Activated CD8-positive, alpha-beta T cell treated with anti-CD3 and anti-CD28 coated beads, Interleukin-2, amount 10 ng/mL, durations not matched to agents 7 days and 5 days (primary cell): ENCODE measurements at places on chromosomes 5 and 9. TPM values are rescaled to one million over a fixed set of nuclear protein-coding genes. Genes with fewer than 3 reads are reported as not detected.

DNA sequence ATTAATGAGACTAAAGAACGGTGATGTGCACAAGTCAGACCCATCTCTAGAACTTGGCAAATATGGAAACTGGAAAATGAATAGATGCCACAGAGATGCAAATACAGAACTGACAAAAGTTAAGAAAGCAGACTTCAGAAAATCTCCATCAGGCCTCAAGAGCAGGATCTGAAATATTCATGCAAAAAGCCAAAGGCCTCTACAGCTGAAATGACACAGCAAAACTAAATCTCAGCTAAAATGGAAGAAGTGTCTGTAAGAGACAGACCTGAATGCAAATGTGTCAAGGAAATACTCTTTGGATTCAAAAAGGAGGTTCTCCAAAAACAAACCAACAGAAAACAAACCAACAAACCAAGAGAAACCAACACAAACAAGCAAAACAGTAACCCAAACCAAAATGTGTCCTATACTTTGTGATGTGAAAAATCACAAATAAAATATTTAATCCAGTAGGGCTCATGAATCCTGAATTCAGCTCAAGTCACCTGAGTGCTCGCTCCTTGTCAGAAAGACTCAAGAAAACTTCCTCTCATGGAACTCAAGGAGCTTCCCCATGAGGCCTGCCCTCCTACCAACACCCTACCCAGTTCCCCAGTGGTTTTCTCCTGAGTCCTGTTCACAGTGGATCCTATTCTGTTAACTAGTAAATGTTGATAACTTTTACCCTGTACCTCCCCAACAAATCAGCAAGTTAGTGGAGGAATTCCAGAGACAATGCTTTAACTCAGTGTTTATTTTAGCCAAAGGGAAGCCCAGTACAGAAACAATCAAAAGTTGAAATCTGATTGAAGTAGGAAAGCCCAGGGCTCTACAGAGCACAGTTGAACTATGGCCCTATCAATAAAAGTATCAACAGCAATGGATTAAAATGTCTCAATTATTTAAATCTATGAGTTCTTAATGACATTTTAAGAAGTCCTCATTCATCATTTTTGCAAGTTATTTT, 14.6 kb downstream of the MRPS27 start:
- peaks cover 23% of the 10 kb centered on the region for H3K36me3 ChIP-seq
- DNase-seq = no peak
- no peak overlapping the region for H3K4me3 ChIP-seq
- no peaks in the 10 kb centered on the region for H3K27me3 ChIP-seq

GRCh38 chr9:110710420-110710819, 41.8 kb downstream of the MUSK start:
- H3K27ac ChIP-seq = no peak overlapping the region
- no peak overlapping the region for H3K4me3 ChIP-seq
- H3K27me3 ChIP-seq = no peaks in the 10 kb centered on the region
- no peak for DNase-seq

DNA sequence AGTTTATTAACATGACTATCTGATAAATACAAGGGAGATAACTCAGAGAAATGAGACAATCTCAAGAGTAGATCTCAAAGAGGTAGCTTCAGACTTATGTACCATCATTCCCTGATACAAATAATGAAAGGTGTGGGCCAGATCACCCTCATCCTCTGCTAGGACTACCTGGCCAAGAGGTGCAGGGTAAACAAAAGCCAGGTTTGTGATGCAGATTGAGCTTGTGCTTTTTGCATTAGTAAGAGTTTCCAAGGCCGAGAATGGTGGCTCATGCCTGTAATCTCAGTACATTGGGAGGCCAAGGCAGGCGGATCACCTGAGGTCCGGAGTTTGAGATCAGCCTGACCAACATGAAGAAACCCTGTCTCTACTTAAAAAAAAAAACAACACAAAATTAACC, 8.9 kb upstream of the SPIN1 start:
- peaks cover 2% of the 10 kb centered on the region for H3K36me3 ChIP-seq
- no peak for DNase-seq
- no peaks in the 10 kb centered on the region for H3K4me1 ChIP-seq

DNA sequence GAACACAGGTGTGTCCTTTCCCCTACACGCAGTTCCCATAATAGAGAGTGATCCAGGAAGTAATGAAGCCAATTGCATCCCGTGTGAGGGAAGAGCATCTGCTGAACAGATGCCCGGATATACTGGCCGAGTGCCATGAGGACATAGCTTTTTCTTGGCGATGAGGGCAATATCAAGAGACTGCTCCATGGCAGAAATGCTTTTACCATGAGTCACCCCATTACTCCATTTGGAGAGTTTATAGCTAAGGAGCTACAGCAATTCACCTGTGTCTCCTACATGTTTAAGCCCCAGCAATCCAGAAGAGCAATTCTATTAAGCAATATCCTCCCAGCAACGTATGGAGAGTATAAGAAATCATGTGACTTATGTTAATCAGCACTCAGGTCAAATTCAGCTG, 222.0 kb upstream of the KLF4 start:
- no peak overlapping the region for H3K4me3 ChIP-seq
- H3K27ac ChIP-seq = no peak overlapping the region
- H3K36me3 ChIP-seq = no peaks in the 10 kb centered on the region
- no peak for DNase-seq
- no peaks in the 10 kb centered on the region for H3K27me3 ChIP-seq

GRCh38 chr9:116546711-116547581, 140.2 kb upstream of the TRIM32 start:
- no peaks in the 10 kb centered on the region for H3K36me3 ChIP-seq
- H3K4me3 ChIP-seq = no peak overlapping the region
- no peak overlapping the region for H3K27ac ChIP-seq
- no peaks in the 10 kb centered on the region for H3K27me3 ChIP-seq

DNA sequence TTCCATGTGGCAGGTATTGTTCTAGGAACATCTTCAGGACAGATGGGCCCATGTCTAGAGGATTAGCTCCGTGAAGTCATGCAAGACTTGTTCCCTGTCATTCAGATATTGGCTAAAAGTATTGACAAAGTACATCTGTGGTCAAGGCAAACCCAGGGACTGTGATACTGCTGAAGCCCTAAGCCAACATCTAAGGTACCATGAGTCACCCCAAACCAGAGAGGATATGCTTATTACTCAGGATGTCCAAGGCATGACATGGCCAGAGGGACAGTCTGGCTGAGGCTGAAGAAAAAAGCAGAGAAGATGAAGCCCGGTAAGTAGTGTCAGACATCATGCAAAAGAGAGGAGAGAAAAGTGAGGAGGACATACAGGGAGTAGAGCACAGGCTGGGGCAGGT, 31.0 kb downstream of the HMHB1 start:
- no peak overlapping the region for H3K27ac ChIP-seq
- no peaks in the 10 kb centered on the region for H3K4me1 ChIP-seq
- H3K36me3 ChIP-seq = no peaks in the 10 kb centered on the region
- DNase-seq = no peak
- H3K4me3 ChIP-seq = no peak overlapping the region

The ZNF658 gene
- 2.6 TPM for total RNA-seq

The CDC42SE2 gene
- 126 TPM for total RNA-seq

- H3K4me1 ChIP-seq = peaks cover 2% of the 10 kb centered on the region
- no peak for DNase-seq
- no peaks in the 10 kb centered on the region for H3K27me3 ChIP-seq
Measured at GRCh38 chr9:21841133-21841532, 38.7 kb downstream of the MTAP start.

DNA sequence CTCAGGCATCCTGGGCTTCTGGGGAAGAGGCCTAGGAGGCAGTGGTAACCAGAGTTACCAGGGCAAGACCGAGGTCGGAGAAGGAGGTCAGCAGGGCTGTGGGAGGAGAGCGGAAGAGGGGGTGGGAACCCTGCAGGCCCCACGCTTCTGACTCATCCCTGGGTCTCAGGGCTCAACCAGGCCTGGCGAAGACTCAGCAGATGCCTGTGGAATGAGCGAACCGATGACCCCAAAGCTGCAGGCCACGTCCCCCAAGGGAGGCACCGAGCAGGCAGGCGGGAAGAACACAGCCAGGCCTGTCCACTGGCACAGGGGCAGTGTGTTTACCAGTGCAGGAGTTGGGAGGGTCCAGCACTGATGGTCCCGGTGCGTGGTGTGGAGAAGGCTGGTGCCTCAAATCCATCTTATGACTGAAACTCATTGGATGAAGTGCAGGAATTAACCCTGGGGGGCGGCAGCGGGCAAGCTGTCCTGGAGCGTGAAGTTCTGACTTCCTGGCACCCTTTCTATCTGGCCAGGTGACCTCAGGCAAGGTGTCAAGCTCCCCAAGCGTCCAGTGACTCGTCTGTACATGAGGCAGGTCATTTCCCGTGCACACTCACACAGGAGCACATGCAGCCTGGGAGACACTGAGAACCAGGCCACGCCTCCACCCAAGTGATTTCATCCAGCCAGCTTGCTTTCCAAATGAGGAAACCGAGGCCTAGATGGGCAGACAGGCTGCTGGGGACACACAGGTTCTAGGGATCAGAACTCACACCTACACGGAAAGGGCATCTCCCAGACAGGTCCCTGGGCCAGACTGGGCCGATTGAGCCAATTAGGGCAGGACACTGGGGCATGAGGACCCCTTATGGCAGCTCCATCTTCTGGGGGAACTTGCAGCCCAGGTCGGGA, 69.1 kb downstream of the ADAMTS2 start:
- H3K27me3 ChIP-seq = no peaks in the 10 kb centered on the region
- no peak for DNase-seq
- no peaks in the 10 kb centered on the region for H3K36me3 ChIP-seq
- H3K4me1 ChIP-seq = no peaks in the 10 kb centered on the region
- no peak overlapping the region for H3K27ac ChIP-seq
- no peak overlapping the region for H3K4me3 ChIP-seq

DNA sequence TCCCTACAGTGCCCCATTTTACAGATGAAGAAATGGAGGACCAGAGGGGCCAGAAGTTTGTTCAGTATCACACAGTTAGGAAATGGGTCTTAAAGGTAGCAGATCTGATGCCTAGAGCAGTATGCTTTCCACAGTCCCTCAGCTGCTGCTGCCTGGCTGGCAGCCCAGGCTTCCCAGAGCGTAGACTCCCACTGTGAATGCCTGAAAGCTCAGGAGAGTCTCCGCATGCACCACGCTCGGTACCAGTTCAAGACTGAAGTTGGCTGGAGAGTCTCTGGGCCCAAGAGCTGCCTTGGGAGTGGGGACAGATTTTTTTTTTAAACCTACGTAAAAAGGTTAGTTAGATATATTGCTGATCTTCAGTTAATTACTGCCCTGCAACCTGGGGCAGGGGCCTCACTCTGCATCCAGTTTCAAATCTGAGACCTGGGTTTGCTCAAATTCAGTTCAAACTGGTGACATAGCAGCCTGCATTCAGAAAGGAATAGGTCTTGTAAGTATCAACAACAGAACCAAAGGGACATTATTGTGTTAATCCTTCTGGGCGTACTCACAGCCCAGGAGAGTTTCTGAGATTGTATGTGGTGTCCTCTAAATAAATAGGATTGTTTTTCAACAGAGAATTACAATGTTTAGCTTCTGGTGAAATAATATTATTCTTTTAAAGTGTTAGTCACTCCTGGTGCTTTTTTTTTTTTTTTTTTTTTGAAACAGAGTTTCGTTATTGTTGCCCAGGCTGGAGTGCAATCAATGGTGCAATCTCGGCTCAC, 8.3 kb downstream of the NANS start:
- DNase-seq = no peak
- no peak overlapping the region for H3K27ac ChIP-seq
- no peak overlapping the region for H3K4me3 ChIP-seq
- H3K27me3 ChIP-seq = no peaks in the 10 kb centered on the region
- peaks cover 53% of the 10 kb centered on the region for H3K36me3 ChIP-seq

DNA sequence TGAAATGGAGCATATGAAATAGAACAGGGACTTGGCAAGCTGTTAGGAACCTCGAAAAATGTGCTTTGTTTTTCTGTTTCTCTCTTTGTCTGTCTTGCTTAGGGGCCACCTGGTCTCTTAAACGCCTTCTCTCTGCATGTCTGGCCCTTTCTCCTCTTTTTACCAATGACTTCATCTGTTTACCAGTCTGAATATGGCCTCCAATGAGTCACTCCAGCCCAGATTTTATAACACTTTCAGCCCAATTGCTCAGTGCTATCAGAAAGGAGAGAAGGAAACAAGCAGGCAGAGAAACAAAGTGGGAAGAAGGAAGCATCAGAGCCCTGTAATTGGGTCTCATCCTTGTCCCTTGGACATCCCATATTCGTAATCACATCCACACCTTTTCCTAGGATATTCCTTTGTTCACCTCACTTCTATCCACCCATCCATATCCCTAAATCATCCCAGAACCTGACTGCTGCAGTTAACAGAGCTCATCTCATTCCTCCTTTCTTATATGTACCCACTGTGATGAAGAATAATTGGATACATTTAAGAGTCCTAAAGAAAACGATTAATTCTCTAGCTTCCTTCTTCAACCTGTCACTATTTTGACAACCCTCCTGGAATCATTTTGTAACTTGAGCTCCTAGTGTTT, 151.8 kb upstream of the GPR151 start:
- H3K4me3 ChIP-seq = no peak overlapping the region
- peaks cover 3% of the 10 kb centered on the region for H3K27me3 ChIP-seq
- no peaks in the 10 kb centered on the region for H3K4me1 ChIP-seq

The TEX48 gene
- total RNA-seq = 0.61 TPM

The FBP2 gene
- not detected for total RNA-seq

GRCh38 chr5:90947667-90948066, 389.1 kb downstream of the ADGRV1 start:
- no peak for DNase-seq
- no peaks in the 10 kb centered on the region for H3K36me3 ChIP-seq
- H3K27ac ChIP-seq = no peak overlapping the region
- H3K27me3 ChIP-seq = peaks cover 11% of the 10 kb centered on the region
- no peaks in the 10 kb centered on the region for H3K4me1 ChIP-seq

The FEM1C gene
- total RNA-seq = 13.6 TPM

DNA sequence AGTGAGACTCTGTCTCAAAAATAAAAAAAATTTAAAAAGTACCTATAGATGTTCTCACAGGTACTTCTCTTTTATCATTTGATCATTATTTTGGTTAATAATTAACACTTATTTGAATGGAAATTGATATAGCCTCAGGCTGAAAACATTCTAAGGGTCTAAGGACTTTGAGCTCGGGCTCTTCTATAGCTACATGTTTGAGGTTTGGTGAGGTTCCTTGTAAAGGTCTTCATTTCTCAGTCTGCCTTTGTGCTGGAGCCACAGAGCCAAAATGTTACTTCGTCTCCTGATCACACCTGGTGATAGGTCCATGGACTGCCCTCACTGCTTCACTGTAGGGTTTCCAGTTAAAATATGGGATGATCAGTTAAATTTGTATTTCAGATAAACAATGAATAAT, 22.6 kb downstream of the ARHGEF37 start:
- H3K4me1 ChIP-seq = peaks cover 16% of the 10 kb centered on the region
- no peak overlapping the region for H3K4me3 ChIP-seq
- no peak for DNase-seq
- H3K27me3 ChIP-seq = peaks cover 6% of the 10 kb centered on the region
- H3K27ac ChIP-seq = no peak overlapping the region

The LHX3 gene
- not detected for total RNA-seq

GRCh38 chr5:127863161-127863560, 160.0 kb downstream of the CCDC192 start:
- H3K36me3 ChIP-seq = no peaks in the 10 kb centered on the region
- no peak overlapping the region for H3K27ac ChIP-seq
- no peak for DNase-seq
- no peaks in the 10 kb centered on the region for H3K4me1 ChIP-seq
- H3K4me3 ChIP-seq = no peak overlapping the region

The SLC34A3 gene
- total RNA-seq = not detected

- H3K27me3 ChIP-seq = peaks cover 11% of the 10 kb centered on the region
- no peaks in the 10 kb centered on the region for H3K36me3 ChIP-seq
- H3K4me1 ChIP-seq = peaks cover 10% of the 10 kb centered on the region
- no peak for DNase-seq
- no peak overlapping the region for H3K27ac ChIP-seq
Measured at GRCh38 chr9:76588316-76588715, 129.3 kb downstream of the GCNT1 start.

- H3K4me1 ChIP-seq = no peaks in the 10 kb centered on the region
- DNase-seq = no peak
- no peak overlapping the region for H3K27ac ChIP-seq
- H3K27me3 ChIP-seq = no peaks in the 10 kb centered on the region
- H3K36me3 ChIP-seq = no peaks in the 10 kb centered on the region
- no peak overlapping the region for H3K4me3 ChIP-seq
Measured at GRCh38 chr9:8718121-8718725, 918.6 kb upstream of the DMAC1 start.
